Skeletal muscle cell (primary cell): ENCODE measurements at places on chromosomes 5 and 9.

GRCh38 chr5:1390861-1391600 is 46.1 kb upstream of the CLPTM1L start:
- no peak for DNase-seq

- DNase-seq = no peak
Observed at GRCh38 chr9:129058965-129059795, 21.7 kb upstream of the DOLPP1 start.

DNA sequence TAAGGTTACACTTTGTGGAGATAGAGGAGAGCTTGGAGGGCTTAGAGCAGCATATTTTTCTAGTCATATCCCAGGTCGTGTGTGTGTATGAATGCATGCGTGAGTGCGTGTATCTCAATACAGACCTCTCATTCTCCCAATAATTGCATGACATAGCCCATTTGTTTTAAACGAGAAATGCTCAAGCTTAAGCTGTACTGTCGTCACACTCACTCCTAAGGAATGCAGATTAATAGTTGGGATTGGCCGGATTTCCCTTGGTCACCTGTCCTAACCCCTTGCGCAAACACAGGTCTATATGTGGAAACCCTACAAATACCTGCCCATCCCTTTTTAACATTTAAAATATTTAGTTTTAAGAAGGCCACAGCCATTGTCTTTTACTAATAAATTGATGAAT is 165.8 kb downstream of the SEMA5A start:
- no peak for DNase-seq

- DNase-seq = no peak
Observed at GRCh38 chr9:120526534-120526933, 53.4 kb downstream of the CDK5RAP2 start.

GRCh38 chr9:87880683-87881082 is 2.0 kb upstream of the SPATA31E1 start:
- DNase-seq = no peak

DNA sequence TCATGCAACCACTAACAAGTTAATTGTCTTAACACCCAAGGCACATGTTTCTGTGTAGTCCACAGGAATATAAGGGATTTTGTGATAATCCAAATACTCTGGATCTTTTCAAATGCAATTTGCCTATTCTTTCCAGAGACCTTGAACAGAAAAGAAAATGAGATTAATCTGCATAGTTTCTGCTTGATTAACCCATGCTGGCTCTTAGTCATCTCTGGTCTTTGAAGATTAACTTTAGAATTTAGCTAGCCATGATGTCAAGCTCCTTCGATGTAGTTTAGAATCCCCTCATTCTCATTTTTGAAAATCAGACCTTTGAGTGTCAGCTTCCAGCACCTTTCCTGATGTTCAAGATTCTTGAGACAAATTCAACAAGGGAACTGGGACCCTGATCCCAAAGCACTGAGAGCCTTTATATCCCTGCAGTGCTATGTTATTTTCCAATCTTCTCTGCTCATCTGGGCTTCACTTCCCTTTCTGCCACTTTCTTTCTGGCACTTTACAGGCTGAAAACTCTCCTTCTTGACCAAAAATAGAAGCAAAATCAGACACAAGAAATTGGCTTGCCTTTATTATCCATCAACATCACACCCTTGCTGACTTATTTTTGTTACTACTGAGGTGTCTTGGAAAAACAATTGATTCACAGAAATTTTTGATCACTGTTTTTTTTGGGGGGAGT is 155.5 kb downstream of the PALM2AKAP2 start:
- DNase-seq = no peak

- DNase-seq = no peak
Observed at GRCh38 chr5:1500411-1501091, 23.2 kb downstream of the LPCAT1 start.

DNA sequence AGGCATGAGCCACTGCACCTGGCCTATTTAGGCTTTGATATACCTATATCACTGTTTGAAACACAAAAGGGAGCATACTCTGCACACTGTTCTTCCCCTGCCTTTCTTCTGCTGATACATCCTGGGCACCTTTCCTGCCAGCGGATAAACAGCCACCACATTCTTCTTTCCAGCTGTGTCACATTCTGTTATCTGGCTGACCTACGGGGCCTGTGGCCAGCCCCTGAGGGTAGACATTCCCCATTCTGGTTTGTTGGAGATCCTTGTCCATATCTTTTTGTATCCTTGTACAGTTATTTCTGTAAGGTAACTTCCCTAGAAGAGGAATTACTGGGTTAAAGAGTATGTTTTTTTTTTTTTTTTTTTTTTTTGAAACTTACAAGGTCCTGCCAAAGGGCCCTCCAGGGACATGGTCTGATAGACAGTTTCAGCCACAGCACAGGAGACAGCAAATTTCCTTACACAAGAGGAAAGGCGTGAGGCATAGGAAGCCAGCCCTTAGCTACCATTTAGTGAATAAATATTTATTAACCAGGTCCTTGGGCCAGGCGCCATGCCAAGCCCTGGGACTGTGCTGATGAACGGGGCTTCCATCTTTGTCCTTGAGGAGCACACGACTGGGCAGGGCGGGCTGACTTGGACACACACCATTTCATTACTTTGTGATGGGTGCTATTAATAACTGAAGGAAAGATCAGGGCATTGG is 57.8 kb downstream of the ERGIC1 start:
- DNase-seq = no peak

- DNase-seq = no peak
Observed at GRCh38 chr9:18754537-18754936, 278.5 kb downstream of the SAXO1 start.
